ENCODE measurements at places on chromosomes 3 and 15.
A peak's percentile ranks its signal among the peaks of the same experiment; 100 is the strongest.

DNA sequence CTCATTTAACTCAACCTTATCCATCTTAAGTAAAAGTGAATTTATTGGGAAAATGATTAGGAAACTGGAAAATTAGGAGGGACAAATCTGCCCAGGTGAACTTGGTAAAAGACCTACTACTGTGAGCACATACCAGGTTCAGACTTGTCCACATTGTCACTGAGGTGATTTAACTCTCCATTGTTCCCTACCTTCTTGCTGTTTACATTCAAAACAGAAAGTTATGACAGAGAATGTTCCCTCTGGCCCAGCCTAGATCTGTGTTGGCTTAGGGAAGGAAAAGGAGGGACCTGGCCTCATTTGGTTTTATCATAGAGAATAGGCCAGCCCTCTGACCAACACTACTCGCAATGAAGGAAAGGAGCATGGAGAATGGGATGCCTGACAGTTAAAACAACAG is 117.6 kb downstream of the SATB1 start:
- DNase-seq = peak; percentile 1

DNA sequence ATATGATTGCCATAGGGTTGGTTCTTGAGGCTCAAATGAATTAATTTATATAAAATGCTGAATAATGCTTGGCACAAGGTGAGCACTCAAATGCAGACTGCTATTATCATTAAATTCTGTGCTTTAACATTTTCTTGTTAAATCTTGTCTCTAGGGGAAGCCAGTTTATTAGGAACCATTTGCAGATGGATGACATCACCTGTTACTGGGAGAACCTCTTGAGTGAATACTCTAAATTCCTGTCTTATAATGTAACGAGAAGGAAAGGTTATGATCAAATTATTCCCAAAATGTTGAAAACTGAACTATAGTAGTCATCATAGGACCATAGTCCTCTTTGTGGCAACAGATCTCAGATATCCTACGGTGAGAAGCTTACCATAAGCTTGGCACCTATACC is 6.2 kb upstream of the TIMMDC1 start:
- no peak for DNase-seq

GRCh38 chr15:101020945-101021344 is 101.8 kb downstream of the LRRK1 start:
- DNase-seq = no peak

DNA sequence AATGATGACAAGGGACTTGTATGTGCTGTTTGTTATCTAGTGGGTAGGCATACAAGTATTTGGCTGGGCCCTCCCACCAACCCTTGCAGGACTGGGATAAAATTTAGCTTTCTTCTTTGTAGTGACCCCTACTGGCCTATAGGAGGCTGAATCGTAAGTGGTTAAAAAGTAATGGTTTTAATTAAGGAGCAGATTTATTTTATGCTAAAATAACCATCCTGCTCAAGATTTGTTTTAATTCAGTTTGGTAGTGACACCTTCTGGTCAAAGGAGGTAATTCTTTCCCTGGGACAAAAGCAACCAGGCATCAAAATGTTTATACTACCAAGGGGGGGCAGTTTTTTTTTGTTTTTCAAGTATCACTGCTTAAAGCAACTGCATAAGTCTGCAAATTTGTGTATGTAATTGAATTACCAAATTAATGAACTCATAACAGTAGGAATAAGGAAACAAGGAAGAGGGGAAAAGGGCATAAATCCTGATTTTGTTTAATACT is 70.7 kb downstream of the TOP2B start:
- DNase-seq = no peak

DNA sequence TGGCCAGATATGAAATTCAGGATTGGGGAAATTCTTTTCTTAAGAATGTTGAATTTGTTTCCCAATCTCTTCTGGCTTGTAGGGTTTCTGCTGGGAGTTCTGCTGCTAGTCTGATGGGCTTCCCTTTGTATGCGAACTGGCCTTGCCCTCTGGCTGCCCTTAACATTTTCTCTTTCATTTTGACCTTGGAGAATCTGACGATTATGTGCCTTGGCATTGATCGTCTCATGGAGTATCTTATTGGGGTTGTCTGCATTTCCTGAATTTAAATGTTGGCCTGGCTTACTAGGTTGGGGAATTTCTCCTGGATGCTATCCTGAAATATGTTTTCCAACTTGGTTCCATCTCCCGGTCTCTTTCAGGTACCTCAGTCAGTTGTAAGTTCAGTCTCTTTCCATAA is 152.2 kb downstream of the CFAP20DC start:
- DNase-seq = no peak

DNA sequence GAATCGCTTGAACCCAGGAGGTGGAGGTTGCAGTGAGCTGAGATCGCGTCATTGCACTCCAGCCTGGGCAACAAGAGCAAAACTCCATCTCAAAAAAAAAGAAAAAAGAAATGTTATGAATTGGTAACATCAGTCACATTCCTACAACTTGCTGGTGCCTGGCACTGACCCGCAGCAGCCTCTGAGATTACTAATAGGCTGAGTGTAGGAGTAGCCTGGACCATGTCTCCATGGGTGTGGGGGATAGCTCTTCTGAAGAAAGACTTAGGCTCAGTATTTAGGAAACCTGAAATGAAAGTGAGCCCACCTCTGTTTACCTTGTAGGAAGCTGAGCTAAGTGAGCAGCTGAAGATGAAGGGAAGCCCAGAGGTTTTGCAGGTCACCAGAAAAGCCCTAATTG is 148.3 kb downstream of the LRRC28 start:
- no peak for DNase-seq

DNA sequence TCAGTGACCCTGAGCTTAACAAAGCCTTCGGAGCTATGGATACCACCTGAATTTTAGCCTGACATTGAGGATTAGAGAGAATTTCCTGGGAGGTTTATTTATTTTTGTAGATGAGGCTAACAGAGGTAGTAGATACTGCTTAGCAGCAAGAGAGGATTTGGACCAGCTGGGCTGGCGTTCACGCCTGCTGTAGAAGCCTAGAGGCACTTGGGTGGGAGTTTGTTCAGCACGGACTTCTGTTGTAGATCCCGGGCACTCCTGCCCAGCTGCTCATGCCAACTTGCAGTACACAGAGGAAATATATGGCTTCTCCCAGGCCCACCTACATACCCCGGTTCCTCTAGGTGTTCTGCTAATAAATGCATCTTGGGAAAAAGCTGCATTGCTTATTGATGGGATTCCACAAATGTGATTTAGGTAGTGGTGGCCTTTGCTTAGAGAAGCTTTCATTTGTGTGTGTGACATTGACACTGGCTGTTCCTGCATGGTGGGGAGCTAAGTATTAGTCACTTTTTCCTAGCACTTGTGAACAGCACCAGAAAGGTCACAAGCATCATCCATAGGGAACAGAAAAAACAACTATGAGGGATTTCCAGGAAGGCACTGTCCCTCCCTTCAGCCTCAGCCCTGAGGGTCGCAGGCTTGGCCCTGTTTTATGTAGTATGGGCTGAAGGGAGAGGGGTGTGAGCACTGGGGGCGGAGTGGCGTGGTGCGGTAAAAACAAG is 324.8 kb upstream of the LRRFIP2 start:
- no peak for DNase-seq

- DNase-seq = no peak
Measured at GRCh38 chr3:10510086-10510742, 4.8 kb upstream of the ATP2B2 start.

DNA sequence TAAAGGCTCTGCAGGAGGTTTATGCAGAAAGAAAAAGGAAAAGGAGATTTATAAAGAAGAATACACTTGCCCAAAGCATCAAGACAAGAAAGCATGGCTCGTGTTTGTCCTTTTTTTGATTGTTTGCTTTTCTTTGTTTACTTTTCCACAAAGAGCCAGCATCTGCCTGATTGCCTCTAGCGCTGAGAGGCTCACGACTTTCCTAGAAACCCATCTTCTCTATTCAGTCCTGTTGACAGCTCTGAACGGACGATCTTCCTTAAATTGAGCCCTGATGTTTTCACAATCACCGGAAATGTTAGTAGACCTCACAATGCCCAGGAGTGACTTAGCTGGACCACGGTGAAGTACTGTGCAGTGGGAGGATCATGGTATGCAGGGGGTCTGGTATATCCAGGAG is 12.4 kb downstream of the GP5 start:
- DNase-seq = peak; percentile 73

GRCh38 chr3:13229273-13229949 is 156.2 kb upstream of the IQSEC1 start:
- DNase-seq = no peak

DNA sequence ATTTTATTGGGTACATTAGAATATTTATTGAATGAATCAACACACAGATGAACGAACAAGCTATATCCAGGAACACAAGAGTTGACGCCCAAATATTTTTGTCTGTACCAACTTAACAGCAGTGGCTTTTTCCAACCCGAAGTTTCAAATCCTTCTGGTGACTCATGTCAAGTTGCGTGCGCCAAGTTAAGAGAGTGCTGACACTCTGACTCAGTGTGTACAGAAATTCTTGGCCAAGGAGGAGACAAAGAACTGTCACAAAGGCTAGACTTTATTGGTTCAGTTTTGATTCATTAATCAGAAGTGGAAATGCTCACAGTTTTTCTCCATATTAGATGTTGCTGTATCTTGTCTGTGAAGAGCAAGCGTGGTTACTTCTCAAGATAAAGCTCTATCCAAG is 59.6 kb upstream of the TSC22D2 start:
- no peak for DNase-seq

DNA sequence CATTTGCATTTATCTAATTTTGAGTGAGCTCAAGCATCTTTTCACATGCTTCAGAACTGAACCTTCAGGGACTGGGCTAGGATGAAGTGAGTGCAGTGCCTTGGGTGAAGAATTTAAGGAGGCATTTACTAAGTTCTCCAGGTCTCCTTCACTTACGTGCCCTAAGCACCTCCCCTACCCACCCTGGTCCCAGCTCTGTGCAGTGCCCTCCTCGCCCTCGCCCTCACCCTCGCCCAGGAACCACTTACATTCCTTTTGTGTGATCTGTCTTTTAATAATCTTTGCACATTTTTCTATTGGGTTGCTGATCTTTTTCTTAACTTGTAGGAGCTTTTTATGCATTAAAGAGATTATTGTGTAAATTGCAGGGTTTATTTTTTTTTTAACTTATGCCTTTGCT is 322.6 kb downstream of the THSD4 start:
- peak; percentile 58 for DNase-seq

DNA sequence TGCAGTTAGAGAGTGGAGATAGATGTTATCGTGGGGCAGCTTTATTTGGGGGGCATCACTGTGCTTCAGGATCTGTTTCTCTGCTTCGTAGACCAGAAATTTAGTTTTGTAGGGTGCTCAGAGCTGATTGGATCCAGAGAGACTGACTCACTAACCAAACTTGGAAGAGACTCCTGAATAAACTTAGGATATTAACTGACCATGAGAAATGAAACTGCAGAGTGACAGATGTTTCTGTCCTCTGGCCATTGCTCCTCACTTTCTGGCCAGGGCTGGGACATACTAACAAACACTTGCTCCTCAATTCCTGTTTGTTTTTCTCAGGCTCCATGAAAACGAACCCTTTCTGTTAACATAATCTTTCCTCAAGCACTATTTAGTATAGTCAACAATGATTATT is 4.3 kb downstream of the ZNF592 start:
- DNase-seq = no peak

DNA sequence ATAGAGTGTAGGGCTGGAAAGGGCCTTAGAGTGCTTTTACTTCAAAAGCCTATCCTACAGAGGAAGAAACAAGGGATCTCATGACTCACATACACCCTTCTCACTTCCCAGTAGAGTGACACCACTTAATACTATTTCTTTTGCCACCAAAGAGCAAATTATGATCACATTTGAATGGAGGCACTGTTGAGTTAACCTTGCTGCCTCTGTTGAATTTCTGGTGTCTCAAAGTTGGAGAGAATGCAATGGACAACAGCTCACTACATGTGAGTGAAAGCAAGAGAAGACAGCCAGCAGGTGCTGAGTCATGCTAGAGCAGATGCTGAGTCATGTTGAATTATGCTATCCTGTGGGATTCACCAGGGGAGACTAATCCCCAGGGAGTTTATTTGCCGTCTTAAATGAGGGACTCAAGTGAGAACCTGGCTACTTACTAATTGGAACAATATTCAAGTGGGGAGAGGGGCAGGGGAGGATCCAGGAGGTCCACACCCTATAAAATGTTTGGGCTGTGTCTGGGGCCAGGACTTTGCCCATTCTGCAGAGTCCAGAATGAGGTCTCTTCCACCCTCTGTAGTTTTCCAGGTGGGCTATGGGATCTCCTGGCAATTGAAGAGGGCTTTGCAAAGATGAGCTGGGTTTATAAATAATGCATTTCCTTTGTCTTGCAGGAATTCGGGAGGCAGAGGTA is 35.8 kb downstream of the ST8SIA2 start:
- no peak for DNase-seq

GRCh38 chr3:178047496-178047895 is 488.7 kb upstream of the KCNMB2 start:
- DNase-seq = no peak

DNA sequence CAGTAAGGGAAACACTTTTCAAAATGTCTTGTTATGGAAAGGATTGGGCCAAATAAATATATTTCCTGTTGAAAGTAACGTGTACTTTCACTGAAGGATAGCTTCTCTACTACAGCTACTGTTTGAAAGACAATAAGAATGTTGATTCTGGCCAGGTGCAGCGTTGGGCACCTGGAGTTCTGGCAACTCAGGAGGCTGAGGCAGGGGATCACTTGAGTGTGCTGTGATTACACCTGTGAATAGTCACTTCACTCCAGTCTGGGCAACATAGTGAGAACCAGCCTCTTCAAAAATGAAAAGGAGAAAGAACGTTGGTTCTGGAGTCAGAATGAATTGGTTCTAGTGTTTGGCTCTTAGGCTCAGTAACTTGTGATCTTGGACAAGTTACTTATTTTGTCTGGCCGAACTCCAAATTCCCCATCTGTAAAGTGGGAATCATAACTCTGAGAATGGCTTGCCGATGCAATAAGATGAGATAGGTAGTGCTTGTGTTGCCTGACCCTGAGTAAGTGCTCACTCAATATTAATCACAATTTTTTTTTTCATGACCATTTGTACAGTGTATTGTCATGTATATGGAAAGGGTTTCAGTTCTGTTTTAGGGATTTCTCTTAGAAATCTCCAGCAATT is 310.8 kb downstream of the PTPRG start:
- DNase-seq = peak; percentile 55

DNA sequence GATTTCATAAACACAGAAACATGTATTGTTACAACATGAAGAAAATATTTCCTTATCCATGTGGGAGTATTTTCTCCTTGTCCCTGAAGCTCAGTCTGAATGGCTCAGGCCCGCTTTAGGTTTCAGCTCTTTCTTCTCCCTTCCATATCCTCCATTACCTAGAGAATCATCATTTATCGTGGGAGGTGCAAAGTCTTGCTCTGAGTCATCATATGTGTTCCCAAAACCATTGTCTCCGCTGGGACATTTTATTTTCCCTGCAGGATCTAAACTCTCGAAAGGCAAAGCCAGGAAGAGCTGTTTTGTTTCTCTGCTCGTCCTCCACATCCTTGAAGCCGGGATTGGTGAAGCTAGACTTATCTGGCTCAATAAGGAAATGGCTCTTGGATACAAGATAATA is 571.2 kb downstream of the EDEM1 start:
- no peak for DNase-seq

- peak; percentile 95 for DNase-seq
Measured at GRCh38 chr3:176919836-176920765, 277.2 kb downstream of the TBL1XR1 start.
